ENCODE measurements at places on chromosomes 1 and 21. TPM values are rescaled to one million over a fixed set of nuclear protein-coding genes. Genes with fewer than 3 reads are reported as not detected.

Gene SLAMF7
- total RNA-seq, result 60.1 TPM

Gene RCSD1
- 131 TPM for total RNA-seq

Gene C1orf226
- total RNA-seq, result not detected

Gene WNT4
- total RNA-seq, result not detected

Gene GNG12
- total RNA-seq, result not detected

Gene GNAT2
- total RNA-seq, result 0.15 TPM

Gene S100A9
- 3.9 TPM for total RNA-seq

Gene ISG15
- total RNA-seq, result 211 TPM

Gene PKNOX1
- 32.0 TPM for total RNA-seq

Gene KRTAP23-1
- total RNA-seq, result not detected

Gene DRAXIN
- total RNA-seq, result 0.10 TPM

Gene OR2T29
- not detected for total RNA-seq

Gene FMO2
- not detected for total RNA-seq

Gene PPM1J
- 0.10 TPM for total RNA-seq

Gene OR2L13
- total RNA-seq, result not detected

Gene LCE6A
- not detected for total RNA-seq

Gene ATP5PF
- total RNA-seq, result 115 TPM

Gene IGSF8
- total RNA-seq, result 27.8 TPM

Gene MAP1LC3C
- total RNA-seq, result not detected

Gene CASZ1
- 9.5 TPM for total RNA-seq

Gene FUCA1
- 5.9 TPM for total RNA-seq

Gene PSMG1
- 66.1 TPM for total RNA-seq

Gene MSH4
- total RNA-seq, result 0.41 TPM

Gene PROX1
- total RNA-seq, result not detected

Gene ARHGEF10L
- not detected for total RNA-seq

Gene TNNT2
- total RNA-seq, result not detected

Gene CYP4X1
- total RNA-seq, result not detected

Gene OR2T34
- not detected for total RNA-seq

Gene IRF2BP2
- 166 TPM for total RNA-seq

Gene MROH9
- total RNA-seq, result not detected

Gene PADI6
- total RNA-seq, result not detected

Gene KRTAP12-2
- not detected for total RNA-seq

Gene AVPR1B
- not detected for total RNA-seq

Gene OR2G6
- not detected for total RNA-seq

Gene INAVA
- total RNA-seq, result not detected

Gene NLRP3
- total RNA-seq, result 0.27 TPM

Gene HHIPL2
- total RNA-seq, result 0.07 TPM

Gene PCP4L1
- 0.15 TPM for total RNA-seq

Gene CHI3L1
- not detected for total RNA-seq

Gene PYCR2
- total RNA-seq, result 103 TPM

Gene IL12RB2
- 159 TPM for total RNA-seq

Gene KPRP
- total RNA-seq, result not detected

Gene ACTA1
- 0.15 TPM for total RNA-seq

Gene LHX8
- not detected for total RNA-seq

Gene DFFB
- 14.6 TPM for total RNA-seq

Gene CDCA8
- total RNA-seq, result 42.8 TPM

Gene AK5
- 0.93 TPM for total RNA-seq

Gene TMEM201
- 19.1 TPM for total RNA-seq

Gene ADCY10
- 0.07 TPM for total RNA-seq

Gene CFAP107
- not detected for total RNA-seq

Gene RAB3B
- not detected for total RNA-seq

Gene ADAMTS4
- 2.4 TPM for total RNA-seq

Gene FMO5
- total RNA-seq, result 0.12 TPM

Gene MATN1
- total RNA-seq, result 0.17 TPM

Gene TNFRSF1B
- total RNA-seq, result 315 TPM

Gene ZFYVE9
- total RNA-seq, result 1.2 TPM

Gene TEDDM1
- not detected for total RNA-seq

Gene ITGB2
- 801 TPM for total RNA-seq

Gene NPHS2
- not detected for total RNA-seq

Gene GBP5
- 845 TPM for total RNA-seq
